Lower lobe of right lung (tissue), 2 donors: ENCODE measurements at places on chromosomes 13 and 19. TPM values are rescaled to one million over a fixed set of nuclear protein-coding genes. Genes with fewer than 3 reads are reported as not detected.

- H3K27ac ChIP-seq, result no peak overlapping the region
- H3K4me1 ChIP-seq, result no peaks in the 10 kb centered on the region
- H3K27me3 ChIP-seq, result no peaks in the 10 kb centered on the region
- H3K4me3 ChIP-seq, result no peak overlapping the region
Measured at GRCh38 chr19:56193981-56194640, 3.5 kb downstream of the ZSCAN5B start.

GRCh38 chr19:53195265-53195903 lies 2.2 kb upstream of the ZNF665 start:
- DNase-seq, result peak; percentile 65
- no peaks in the 10 kb centered on the region for H3K36me3 ChIP-seq
- no peak overlapping the region for H3K4me3 ChIP-seq

- H3K27ac ChIP-seq, result no peak overlapping the region
- no peaks in the 10 kb centered on the region for H3K4me1 ChIP-seq
- H3K4me3 ChIP-seq, result no peak overlapping the region
- no peak for DNase-seq
- H3K27me3 ChIP-seq, result no peaks in the 10 kb centered on the region
- no peaks in the 10 kb centered on the region for H3K36me3 ChIP-seq
Measured at GRCh38 chr19:31863122-31863521, 482.3 kb upstream of the ZNF507 start.

DNA sequence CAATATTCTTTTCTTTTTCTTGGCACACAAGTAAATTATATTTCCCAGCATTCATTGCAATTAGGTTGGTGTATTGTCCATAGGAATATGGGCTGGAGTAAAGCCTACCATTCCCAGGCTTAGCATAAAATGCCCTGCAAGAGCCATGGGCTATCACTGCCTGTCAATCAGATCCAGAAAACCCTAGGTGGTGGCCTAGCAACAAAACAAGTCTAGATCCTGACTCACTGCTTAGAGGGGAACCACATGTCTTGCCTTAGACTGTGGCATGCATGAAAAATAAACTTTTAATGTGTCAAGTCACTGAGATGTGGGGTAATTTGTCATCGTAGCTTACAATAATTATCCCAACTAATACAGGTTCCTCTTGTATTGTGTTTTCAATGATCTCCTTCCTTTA lies 16.2 kb downstream of the SOX21 start:
- H3K36me3 ChIP-seq, result no peaks in the 10 kb centered on the region
- peaks cover 31% of the 10 kb centered on the region for H3K27me3 ChIP-seq

- H3K4me1 ChIP-seq, result peaks cover 23% of the 10 kb centered on the region
- no peak for DNase-seq
- H3K27ac ChIP-seq, result no peak overlapping the region
- peaks cover 21% of the 10 kb centered on the region for H3K27me3 ChIP-seq
- H3K4me3 ChIP-seq, result peak overlapping the region; percentile 91
Measured at GRCh38 chr19:32676895-32677359, 1.3 kb downstream of the RGS9BP start.

DNA sequence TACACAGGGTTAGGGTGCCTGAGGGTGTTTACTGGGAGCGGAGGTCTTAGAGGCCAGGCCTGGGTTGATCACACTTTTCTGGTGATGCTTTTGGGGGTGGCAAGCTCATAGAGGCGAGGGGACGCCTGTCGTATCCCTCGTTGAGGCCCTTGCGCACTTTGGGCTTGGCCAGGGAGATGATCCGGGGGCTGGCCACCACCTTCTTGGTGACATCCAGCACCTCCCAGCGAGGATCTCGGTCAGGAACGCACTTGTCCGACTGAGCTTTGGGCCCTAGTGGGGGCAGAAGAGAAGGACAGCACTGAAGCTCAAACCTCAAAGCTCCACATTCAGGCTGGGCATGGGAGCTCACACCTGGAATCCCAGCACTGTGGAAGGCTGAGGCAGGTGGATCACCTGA lies 17.6 kb upstream of the MIER2 start:
- no peak overlapping the region for H3K4me3 ChIP-seq
- H3K4me1 ChIP-seq, result no peaks in the 10 kb centered on the region
- no peak overlapping the region for H3K27ac ChIP-seq
- H3K27me3 ChIP-seq, result peaks cover 5% of the 10 kb centered on the region

GRCh38 chr19:52351512-52351911 lies 15.5 kb downstream of the ZNF610 start:
- H3K4me3 ChIP-seq, result no peak overlapping the region
- peaks cover 64% of the 10 kb centered on the region for H3K36me3 ChIP-seq
- no peak overlapping the region for H3K27ac ChIP-seq

DNA sequence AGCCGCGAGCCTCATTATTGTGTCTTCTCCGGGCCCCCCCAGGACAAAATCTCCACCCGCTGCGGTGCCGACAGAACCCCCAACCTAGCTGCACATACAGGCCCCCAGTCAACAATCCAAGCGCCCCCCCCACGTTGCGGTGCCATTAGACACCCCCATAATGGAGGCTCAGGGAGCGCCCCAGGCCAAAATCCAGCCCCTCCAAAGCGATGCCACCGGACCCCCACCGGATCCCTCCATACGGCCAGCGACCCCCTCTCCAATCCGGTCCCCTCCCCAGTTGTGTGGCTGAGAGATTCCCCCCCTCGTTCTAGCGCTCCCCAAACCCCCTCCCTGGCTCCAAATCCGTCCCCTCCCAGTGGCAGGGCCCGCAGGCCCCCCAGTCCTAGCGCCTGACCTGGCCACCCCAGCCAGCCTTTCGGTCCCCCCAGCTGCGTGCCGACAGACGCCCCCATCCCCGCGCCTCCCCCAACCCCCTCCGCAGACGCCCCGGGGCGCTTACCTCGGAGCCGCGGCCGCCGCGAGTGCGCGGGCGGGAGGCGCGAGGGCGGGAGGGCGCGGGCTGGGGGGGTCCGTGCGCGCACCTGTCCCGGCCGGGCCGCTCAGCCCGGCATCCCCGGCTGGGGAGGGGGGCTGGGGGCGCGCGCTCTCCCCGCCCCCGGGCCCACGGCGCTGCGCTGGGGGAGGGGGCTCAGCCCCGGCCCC lies 21.6 kb upstream of the SEMA6B start:
- H3K4me1 ChIP-seq, result peaks cover 15% of the 10 kb centered on the region
- peak overlapping the region; percentile 17 for H3K4me3 ChIP-seq
- no peaks in the 10 kb centered on the region for H3K36me3 ChIP-seq
- DNase-seq, result no peak

- H3K36me3 ChIP-seq, result no peaks in the 10 kb centered on the region
- H3K4me1 ChIP-seq, result peaks cover 3% of the 10 kb centered on the region
- no peak within 1 kb of the TSS for H3K4me3 ChIP-seq
- no peak within 1 kb of the TSS for H3K27ac ChIP-seq
- H3K27me3 ChIP-seq, result peaks cover 71% of the 10 kb centered on the region
Measured at GRCh38 chr19:3224346-3225168, at the start of gene CELF5. Gene CELF5, plus strand, starts transcription at chr19:3224661. Its CDS starts 79 bp downstream, at chr19:3224740.

DNA sequence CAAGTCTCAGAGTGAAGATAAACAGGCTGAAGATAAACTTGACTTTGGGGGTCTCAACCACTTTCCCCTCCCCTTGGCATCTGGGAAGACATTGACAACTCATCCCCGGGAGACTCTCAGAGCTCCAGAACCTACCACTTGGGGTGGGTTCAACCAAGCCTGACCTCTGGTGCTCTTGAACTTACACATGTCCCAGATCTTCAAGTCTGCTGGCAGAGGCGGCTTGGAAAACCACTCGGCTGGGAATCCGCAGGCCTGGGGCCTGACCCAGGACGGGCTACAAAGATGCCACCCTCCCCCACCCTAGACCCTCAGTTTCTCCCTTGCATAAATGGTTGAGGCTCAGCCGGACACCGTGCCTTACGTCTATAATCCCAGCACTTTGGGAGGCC lies 512 bp downstream of the LRRC8E start:
- no peaks in the 10 kb centered on the region for H3K4me1 ChIP-seq
- peaks cover 16% of the 10 kb centered on the region for H3K27me3 ChIP-seq
- H3K36me3 ChIP-seq, result no peaks in the 10 kb centered on the region
- peak overlapping the region; percentile 52 for H3K4me3 ChIP-seq
- H3K27ac ChIP-seq, result peak overlapping the region; percentile 53

- H3K4me3 ChIP-seq, result no peak overlapping the region
- H3K36me3 ChIP-seq, result no peaks in the 10 kb centered on the region
- DNase-seq, result no peak
- no peaks in the 10 kb centered on the region for H3K4me1 ChIP-seq
Measured at GRCh38 chr19:55028757-55029156, 9.3 kb downstream of the GP6 start.

GRCh38 chr13:45702088-45702487 lies at the start of gene CBY2:
Gene CBY2, plus strand, starts transcription at chr13:45702320. Its CDS starts 71 bp downstream, at chr13:45702391.
- H3K27ac ChIP-seq, result no peak within 1 kb of the TSS
- H3K4me3 ChIP-seq, result no peak within 1 kb of the TSS
- no peaks in the 10 kb centered on the region for H3K36me3 ChIP-seq
- H3K27me3 ChIP-seq, result no peaks in the 10 kb centered on the region

DNA sequence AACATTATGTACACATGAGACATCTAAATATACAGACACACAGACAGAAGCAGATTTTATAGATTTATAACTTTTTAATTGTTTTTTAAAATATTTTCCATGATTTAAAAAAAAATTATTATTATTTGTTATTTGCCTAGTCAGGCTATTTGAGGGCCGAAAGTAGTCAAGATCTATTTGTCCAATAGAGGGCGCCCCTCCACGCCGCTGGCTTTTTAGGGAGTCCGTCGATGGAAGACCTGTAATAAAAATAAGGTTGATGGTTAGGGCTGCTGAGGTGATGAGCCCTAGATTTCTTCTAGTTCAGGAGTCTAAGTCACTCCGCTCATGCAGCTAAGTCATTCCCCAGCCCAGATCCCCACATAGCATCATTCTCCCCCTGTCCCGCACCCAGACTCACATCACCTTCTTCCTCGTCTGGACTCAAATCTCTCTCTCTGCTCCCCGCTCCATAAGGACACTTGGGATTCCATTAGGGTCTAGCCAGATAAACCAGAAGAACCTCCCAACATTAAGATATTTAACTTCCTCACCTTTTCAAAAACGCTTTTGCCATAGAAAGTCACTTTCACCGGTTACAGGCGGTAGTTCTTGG lies 33.9 kb upstream of the CEACAM21 start:
- no peak overlapping the region for H3K27ac ChIP-seq
- DNase-seq, result peak; percentile 83
- peaks cover 17% of the 10 kb centered on the region for H3K4me1 ChIP-seq
- no peaks in the 10 kb centered on the region for H3K36me3 ChIP-seq
- no peak overlapping the region for H3K4me3 ChIP-seq

GRCh38 chr19:11387162-11388034 lies 3.3 kb upstream of the EPOR start:
- peaks cover 38% of the 10 kb centered on the region for H3K4me1 ChIP-seq
- DNase-seq, result no peak
- peaks cover 8% of the 10 kb centered on the region for H3K27me3 ChIP-seq

- no peaks in the 10 kb centered on the region for H3K4me1 ChIP-seq
- H3K27me3 ChIP-seq, result no peaks in the 10 kb centered on the region
- no peak overlapping the region for H3K4me3 ChIP-seq
- no peak overlapping the region for H3K27ac ChIP-seq
- no peaks in the 10 kb centered on the region for H3K36me3 ChIP-seq
Measured at GRCh38 chr13:105971738-105972137, 563.7 kb downstream of the EFNB2 start.

DNA sequence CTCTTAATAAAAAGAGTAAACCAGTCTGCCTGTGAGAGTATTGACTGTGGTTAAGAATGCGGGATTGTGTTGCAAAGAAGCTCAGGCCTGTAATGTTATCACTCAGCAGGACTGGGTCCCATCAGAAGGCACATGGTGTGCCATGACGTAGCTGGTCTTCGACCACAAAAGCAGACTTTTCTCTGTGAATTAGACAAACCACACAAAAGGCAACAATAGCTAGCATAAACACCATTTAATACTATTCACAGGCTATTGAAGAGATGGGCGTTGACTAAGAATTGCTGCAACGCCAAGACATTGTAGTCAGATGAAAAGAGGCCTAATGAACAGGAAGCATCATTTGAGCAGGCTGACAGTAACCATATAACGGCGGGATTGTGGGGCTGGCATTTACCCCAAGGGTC lies 235.6 kb upstream of the SOX21 start:
- H3K4me3 ChIP-seq, result no peak overlapping the region
- H3K4me1 ChIP-seq, result no peaks in the 10 kb centered on the region

DNA sequence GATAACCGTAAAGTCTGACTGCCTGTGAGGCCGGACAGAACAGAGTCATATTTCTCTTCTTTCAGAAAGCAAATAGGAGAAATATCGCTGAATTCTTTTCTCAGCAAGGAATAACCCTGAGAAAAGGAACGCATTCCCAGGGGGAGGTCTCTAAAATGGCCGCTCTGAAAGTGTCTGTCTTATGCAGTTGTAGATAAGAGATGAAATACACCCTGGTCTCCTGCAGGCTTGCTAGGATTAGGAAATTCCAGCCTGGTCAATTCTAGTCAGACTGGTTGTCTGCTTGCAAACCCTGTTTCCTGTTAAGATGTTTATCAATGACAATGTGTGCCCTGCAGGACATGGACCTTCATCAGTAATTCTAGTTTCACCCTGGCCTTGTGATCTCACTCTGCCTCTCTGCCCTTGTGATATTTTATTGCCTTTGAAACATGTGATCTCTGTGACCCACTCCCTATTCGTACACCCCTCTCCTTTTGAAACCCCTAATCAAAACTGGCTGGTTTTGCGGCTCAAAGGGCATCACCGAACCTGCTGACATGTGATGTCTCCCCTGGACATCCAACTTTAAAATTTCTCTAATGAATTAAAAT lies 934.8 kb upstream of the SPRY2 start:
- no peak for DNase-seq
- no peak overlapping the region for H3K27ac ChIP-seq
- H3K27me3 ChIP-seq, result no peaks in the 10 kb centered on the region

DNA sequence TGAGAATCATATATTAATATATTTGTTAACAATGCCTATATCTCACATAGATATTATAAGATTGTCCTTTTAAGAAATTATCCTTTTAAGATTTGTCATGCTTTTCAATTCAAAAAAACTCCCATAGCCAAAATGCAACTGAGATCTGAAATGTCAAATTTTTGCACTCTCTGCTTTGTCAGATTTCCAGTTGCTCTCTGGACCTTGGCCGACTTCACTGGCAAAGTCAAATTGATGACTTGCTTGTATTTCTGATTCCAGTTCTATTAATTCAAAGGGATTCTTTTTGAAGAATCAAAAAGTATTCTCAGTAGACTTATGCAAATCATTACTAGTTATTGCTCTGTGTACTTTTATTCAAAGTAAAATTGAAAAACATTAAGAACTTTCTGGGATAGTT lies 101.2 kb upstream of the SCEL start:
- DNase-seq, result no peak
- no peaks in the 10 kb centered on the region for H3K4me1 ChIP-seq
- no peak overlapping the region for H3K4me3 ChIP-seq
- H3K27ac ChIP-seq, result no peak overlapping the region

Gene C13orf42
- not detected for total RNA-seq

Gene COMMD6
- 136 TPM for total RNA-seq

Gene LRRC63
- 1.7 TPM for total RNA-seq

Gene AMH
- 1.9 TPM for total RNA-seq

Gene ATP7B
- total RNA-seq, result 6.3 TPM

Gene ZIK1
- 2.9 TPM for total RNA-seq

Gene SSC5D
- total RNA-seq, result 4.7 TPM

Gene PSG3
- total RNA-seq, result not detected

Gene RNF17
- total RNA-seq, result not detected

Gene ZNF729
- total RNA-seq, result not detected

Gene ZNF790
- total RNA-seq, result 7.6 TPM

Gene SLC15A1
- not detected for total RNA-seq

Gene PLEKHJ1
- total RNA-seq, result 52.0 TPM

Gene GAPDHS
- total RNA-seq, result not detected

Gene GGN
- total RNA-seq, result 0.59 TPM

Gene TGFBR3L
- total RNA-seq, result 2.1 TPM
